ENCODE measurements at places on chromosomes 13 and 19. TPM values are rescaled to one million over a fixed set of nuclear protein-coding genes. Genes with fewer than 3 reads are reported as not detected.

Gene GNA15
- total RNA-seq, result 105 TPM

DNA sequence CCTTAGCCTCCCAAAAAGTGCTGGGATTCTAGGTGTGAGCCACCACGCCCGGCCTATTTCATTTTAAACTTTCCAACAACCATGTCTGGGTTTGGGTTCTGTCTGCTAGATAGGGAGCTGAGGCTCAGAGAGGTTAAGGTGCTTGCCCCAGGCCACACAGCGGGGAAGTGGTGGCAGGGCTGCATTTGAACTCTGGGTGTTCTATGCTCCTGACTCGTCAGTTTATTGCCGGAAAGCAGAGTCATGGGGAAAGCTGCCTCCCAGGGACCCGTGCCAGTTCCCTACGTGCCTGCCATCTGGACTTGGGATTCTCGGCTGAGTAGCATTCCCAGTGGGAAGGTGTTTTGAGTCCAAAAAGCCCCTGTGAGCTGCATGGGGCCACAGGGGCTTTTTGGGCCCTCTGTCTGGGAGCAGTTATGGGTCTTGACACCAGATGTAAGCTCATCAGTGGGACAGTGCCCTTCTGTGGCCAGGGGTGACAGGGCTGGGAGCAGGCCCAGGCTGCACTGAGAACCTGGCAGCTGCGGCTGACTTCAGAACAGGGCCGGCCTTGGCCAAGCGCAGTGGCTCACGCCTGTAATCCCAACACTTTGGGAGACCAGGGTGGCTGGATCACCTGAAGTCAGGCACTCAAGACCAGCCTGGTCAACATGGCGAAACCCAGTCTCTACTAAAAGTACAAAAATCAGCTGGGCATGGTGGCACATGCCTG, 10.9 kb downstream of the RFX1 start:
- no peak for DNase-seq

DNA sequence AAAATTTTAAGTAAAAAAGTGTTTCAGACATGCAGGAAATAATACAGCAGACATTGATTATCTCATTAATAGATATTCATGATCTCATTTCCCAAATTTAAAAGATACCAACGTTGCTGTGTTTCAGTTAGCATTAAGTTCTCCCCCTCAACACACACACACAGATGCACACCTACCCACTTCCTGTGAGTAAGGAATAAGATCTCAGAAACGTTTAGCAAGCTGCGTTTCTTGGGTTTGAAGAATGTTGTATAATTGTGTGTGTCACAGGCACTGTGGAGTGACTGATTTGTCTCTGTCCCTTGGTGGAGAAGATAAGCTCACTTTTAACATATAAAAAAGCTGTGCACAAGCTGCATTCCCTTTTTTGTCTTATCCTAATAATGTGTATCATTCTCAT, 196.8 kb downstream of the PDS5B start:
- DNase-seq, result no peak

Gene ZNF665
- total RNA-seq, result 2.7 TPM

GRCh38 chr13:28582225-28582891, 76.6 kb upstream of the POMP start:
- DNase-seq, result no peak

- no peak for DNase-seq
These were observed 23.0 kb upstream of the RFXAP start for GRCh38 chr13:36796052-36796451.

- no peak for DNase-seq
These were observed 2532.4 kb upstream of the PCDH20 start for GRCh38 chr13:63948045-63948444.

- no peak for DNase-seq
These were observed at the start of gene NALCN for GRCh38 chr13:101416181-101417042. NALCN (minus strand) TSS chr13:101416508; CDS start chr13:101399126, 17,382 bp downstream.

Gene FPR1
- 1.7 TPM for total RNA-seq

DNA sequence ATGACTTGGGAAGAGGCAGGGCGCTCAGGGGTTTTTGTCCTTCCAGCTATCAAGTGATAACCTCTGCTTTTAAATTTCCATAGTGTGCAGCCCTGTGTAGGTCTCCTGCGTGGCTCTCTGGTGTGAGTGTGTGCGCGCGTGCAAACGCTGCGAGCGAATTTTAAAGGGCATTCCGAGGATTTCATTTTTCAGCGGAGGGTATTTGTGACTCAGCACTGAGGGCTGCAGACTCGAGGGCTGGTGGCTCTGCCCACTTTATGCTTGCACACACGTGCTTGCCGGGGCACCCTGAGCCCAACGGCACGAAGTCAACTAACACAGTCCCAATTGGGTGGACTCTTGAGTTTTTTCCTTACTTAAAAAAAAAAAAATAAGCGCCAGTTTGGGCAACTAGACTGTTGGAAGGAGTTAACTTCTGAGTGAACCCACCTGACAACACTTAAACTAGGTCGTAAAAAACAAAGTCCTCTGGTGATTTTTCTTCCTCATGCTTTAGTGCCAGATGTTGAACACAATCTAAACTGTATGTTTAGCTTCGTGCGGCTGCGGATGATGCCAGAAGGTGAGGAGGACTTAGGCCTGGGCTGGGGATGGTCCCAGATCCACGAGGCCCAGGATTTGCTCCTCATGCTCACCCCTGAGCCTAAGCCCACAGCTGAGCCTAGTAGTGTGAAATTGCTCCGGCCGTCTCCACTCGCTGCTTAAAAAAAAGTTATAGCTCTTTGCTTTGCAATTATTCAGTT, 2.1 kb downstream of the FGF9 start:
- no peak for DNase-seq

Gene KLK3
- total RNA-seq, result 2.1 TPM

GRCh38 chr13:23915308-23915707, 18.0 kb upstream of the C1QTNF9B start:
- no peak for DNase-seq

All from lower leg skin (tissue), 4 donors.